AG10803 (cell line): ENCODE measurements at places on chromosomes 4 and X.

GRCh38 chrX:103797691-103798090 is 21.1 kb downstream of the PLP1 start:
- no peak for DNase-seq

- no peak for DNase-seq
These were observed 56.8 kb downstream of the CXCL13 start for GRCh38 chr4:77662396-77662795.

DNA sequence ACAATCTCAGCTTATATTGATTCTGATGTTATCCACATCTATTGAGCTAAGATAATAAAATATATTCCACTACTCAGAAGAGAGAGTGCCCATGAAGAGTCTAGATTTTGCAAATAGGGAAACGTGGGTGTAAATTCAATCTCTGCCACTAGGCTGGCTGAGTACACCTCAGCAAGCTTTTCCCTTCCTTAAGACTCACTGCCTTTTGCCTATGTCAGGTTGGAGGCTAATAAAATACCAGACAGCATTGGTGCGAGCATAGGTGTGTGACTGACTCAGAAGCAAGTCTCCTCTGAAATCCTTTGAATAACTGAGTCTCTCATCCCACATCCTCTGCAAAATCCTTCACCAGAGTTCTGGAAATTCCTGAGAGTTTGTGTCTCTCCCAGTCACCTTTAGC is 405.4 kb upstream of the CPEB2 start:
- no peak for DNase-seq

DNA sequence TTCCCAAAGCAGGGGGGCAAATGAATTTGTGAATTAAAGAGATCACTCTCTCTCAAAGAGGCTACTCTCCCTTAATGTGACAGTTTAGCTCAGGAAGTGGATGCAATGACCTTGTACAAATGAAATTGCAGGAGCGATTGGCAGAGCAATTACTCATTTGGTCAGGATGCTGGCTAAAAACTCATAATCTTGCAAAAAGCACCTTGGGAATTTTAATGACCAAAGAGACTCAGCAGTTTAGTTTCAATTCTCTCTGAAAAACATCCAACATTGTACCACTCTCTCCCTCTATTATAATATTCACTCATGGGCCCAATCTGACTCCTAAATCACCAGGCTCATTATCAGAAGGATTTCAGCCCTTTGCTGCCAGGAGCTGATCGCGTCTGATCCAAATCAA is 26.1 kb downstream of the PDGFC start:
- DNase-seq = peak; percentile 41

- DNase-seq = no peak
These were observed 694.0 kb downstream of the KCTD8 start for GRCh38 chr4:43754566-43754965.

DNA sequence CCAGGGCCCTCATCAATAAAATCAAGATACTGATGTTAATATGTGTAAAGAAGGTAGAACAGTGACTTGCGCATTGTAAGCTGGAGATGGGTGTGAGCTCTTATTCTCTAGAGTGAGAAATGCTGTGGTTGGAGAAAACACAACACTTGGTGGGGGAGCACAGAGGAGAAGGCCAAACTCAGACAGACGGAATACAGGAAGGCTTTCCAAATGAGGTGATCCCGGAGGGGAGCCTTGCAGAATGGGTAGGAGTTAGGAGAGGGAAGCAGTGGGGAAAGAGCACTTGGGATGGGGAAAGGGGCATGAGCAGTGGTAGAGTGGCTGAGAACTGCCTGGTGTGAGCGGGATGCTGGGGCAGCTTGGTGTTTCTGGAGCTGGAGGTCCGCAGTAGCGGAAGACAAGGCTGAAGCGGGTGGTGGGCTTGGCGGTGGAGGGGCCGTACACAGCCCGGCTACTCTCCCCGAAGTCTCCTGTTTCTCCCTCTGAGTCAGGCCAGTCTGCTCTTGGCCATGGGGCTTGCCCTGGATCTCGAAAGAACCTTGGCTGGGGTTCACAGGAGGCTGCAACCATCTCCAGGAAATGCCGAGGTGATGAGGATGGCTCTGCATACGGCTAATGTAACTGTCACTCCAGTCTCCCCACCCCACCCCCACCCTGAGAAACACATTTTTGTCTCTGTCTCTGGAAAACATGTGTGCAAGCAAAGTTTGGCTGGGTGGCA is 11.3 kb upstream of the PLAC1 start:
- DNase-seq = peak; percentile 95

DNA sequence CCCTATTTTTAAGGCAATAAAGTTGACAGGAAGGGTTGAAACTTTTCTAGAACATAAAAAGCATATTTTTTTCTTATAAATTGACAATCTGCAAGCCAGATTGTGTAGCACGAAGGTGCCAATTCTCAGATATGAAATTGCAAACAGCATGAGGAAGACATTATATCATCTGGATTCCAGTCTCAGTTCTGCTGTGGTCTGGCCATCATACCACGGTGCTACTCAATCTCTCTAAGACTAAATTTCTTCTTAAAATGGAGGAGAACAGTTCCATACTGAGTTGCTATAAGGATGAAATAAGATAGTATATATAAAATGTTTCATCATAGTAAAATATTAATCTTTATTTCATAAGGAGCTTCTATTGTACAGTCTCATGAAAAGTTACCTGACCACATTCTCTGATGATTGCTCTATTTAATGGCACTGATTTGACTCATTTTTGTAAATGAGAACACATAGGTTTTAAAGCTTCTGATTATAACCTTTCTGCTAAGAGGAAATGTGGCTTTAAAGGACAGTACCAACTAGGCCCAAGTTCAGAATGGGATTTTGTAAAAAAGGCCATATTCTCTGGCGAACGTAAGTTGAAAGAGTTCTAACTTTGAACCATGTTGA is 127.9 kb downstream of the SHROOM3 start:
- DNase-seq = peak; percentile 75

DNA sequence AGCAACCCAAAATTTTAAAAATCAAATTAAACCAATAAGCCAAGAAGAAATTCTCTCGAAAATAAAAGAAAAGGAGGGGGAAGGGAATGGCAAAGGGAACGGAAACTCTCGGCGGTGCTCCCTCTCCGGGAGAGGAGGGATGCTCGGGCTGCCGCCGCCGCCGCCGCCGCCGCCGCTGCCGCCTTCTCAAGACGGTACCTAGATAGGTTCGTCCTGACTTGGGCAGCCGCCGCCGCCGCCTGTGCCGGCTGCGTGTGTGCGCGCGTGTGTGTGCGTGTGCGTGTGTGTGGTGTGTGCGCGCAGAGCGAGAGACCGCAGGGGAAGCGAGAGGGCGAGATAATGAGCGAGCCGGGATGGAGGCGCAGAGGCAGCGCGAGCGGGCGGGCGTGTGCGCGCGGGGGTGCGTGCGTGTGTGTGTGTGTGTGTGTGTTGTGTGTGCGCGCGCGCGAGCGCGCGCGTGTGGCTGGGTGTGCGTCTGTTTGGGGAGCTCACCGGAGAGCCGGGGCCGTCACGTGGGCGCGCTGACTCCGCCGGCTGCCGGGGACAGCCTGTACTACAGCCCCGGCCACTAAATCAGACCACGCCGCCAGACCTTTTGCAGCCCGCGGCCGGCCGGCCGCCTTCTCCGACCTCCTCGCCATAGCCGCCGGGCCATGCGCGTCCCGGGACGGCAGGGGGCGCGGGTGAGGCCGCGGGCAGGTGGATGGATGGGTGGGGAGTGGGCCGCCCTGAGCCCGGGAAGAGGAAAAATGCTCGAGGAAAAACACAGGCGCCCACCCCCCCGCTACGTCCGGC is 111.6 kb downstream of the DHX15 start:
- DNase-seq = peak; percentile 69

GRCh38 chr4:32429151-32429550 is 1709.0 kb downstream of the PCDH7 start:
- DNase-seq = no peak

GRCh38 chrX:22347491-22347890 is 74.8 kb downstream of the CBLL2 start:
- DNase-seq = no peak

- no peak for DNase-seq
These were observed 31.7 kb downstream of the MAN2B2 start for GRCh38 chr4:6606465-6607235.

DNA sequence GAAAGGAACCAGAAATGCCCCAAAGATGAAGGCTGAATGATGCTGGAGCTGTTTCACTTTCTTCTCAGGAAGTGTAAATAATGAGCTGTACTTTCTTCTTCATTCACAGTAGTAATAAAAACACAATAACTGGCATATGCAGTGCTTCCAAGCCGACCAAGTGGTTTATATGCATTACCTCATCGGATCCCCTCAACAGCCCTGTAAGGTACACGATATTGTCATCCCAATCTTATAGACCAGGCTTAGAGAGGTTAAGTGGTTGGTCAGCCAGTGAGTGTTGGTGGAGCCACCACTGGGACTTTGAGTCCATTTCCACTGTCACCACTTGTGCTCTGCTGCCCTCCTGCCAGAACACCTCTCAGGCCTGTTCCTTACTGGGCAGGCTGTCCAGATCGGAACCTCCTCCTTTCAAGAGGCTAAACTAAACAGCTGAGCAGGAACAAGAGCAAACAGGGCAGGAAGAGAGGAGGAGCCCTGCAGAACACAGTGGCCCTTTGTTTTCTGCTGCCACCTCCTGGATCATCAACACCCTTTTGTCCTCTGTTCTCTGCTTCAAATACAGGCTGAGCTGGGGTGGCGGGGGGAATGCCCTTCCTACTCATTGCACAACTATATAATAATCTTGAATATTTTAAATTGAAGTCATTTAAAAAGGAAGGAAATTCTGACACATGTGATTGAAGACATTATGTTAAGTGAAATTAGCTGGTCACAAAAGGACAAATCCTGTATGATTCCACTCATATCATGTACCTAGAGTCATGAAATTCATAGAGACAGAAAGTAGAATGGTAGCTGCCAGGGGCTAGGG is 112.5 kb upstream of the ATP6AP2 start:
- DNase-seq = peak; percentile 64

DNA sequence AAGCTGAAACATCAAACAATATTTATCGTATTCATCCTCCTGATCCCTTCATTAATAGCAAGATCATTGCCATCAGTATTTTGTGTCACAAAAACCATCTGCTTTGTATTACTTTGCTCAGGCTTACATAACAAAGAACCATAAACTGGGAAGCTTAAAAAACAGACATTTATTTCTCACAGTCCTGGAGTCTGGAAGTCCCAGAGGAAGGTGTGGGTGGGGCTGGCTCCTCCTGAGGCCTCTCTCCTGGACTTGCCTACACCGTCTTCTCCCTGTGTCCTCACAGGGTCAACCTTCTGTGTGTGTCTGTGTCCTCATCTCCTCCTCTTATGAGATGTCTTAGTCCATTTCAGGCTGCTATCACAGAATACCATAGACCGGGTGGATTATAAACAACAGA is 61.3 kb upstream of the MXRA5 start:
- peak; percentile 23 for DNase-seq

- DNase-seq = no peak
These were observed 18.4 kb downstream of the BEX4 start for GRCh38 chrX:103233263-103233662.

DNA sequence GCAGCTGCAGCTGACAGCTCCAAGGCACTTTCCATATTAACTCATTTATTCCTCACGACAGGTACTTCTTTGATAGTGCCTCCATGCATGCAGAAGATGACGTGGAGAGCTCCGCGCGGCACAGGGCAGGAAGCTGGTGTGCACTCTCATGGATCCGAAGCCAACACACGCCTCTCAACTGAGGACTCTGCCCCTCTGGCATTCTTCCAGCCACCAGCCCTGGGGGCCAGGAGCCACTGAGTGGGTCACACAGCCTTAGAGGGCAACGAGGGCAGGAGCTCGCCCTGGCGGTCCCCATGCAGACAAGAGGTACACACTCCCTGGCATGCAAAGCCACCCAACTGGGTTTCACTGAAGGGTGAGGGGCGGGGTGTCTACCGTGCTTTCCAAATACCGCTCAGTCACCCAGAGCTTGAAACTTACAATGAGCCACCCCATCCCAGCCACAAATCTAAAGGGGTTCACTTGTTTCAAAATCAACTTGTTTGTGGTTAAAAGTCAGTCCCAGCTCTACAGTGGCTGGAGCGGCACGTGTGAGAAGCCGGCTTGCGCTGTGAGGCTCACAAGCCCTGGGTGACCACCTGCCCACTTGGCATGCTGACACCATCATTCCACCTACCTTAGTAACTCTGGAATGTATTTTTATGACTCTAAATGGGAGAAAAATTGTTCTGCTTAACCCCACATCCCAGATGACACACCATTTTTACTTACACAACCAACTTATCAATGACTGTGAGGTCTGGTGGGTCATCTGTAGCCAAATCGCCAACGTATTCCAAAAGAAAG is 16.2 kb downstream of the NOP14 start:
- DNase-seq = no peak

- no peak for DNase-seq
These were observed 37.9 kb upstream of the TENM3 start for GRCh38 chr4:182205306-182205705.

DNA sequence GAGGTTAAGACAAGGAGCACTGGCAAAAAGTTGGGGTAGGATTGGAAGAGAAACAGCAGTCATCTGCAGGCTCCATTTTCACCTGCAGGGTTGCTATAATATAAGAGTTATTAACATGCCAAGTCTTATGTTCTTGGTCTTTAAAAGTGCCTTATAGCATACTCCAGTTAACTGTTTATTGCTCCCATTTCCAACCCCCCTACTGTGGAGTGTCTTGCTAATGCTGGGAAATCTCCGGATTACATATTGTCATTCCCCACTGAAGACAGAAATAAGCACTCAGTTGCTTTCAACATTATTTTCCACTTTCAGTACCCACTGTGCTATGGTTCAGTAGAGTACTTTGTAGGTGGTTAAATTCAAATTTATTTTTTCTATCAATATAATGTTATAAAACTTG is 1014.3 kb downstream of the RPA4 start:
- no peak for DNase-seq

DNA sequence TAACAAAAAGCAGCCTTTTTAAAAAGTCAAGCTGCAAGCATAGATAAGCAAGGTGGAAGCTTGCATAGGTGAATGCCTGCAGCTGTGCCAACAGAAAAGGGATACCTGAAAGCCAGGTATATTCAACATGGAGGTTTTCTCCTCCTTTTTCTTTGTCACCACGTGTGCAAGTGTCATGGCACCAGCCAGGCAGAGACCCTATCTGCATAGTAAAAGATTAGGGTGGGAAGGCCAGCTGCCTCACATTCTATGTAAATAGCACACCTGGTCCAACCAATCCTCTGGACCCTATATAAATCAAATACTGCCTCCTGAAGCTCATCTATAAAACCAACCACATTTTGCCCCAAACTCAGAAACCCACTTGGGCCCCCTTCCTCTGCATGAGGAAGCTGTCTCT is 28.0 kb upstream of the PLK4 start:
- no peak for DNase-seq
